ENCODE measurements at places on chromosomes 16 and 17.
A peak's percentile ranks its signal among the peaks of the same experiment; 100 is the strongest.

DNA sequence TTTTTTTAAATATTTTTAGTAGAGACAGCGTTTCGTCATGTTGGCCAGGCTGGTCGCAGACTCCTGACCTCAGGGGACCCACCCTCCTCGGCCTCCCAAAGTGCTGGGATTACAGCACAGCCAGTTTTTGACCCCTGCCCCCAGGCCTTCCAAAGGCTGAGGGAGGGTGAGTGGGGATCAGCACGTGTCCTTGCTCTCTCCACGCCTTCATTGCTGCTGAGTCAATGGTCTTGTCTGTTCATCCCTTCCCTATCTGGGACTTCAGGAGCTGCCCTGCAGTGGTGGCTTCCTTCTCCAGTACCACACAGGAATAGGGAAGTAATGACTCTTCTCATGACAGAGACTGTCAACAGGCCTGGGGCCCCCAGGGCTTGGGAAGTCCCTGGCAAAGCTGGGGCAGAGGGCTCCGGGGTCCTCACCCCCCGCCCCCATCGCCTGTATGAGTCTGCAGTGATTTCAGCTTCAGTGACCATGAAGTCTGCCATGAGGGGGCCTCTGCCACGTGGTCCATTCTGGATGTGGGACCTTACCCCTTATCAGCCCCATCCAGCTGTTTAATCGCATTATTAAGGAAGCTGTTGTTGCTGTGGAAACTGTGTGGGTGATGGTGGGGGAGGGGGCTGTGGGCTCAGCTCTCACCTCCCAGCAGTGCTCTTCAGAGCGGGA is 6.1 kb downstream of the ABCC3 start:
- DNase-seq, result no peak

DNA sequence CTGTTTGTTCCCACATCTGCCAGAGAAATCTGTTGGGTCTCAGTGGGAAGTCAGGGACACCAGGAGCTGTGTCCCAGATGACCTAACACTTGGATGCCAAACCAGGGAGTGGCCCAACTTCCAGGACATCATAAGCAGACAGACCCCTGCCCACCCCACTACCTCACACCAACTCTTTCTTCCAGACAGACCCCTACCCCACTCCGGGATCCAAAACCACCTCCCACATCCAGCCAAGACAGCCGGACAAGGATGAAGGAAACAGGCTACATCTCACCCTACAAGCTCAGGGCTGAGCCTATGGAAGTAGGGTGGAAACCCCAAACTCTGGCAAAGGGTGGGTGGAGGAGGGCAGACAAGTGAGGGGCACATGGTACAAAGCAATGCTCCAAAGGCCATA is 3.6 kb downstream of the HDAC5 start:
- DNase-seq, result no peak

- DNase-seq, result no peak
Measured at GRCh38 chr17:59377410-59377809, 46.0 kb downstream of the YPEL2 start.

GRCh38 chr16:17628983-17629382 is 158.2 kb upstream of the XYLT1 start:
- no peak for DNase-seq

DNA sequence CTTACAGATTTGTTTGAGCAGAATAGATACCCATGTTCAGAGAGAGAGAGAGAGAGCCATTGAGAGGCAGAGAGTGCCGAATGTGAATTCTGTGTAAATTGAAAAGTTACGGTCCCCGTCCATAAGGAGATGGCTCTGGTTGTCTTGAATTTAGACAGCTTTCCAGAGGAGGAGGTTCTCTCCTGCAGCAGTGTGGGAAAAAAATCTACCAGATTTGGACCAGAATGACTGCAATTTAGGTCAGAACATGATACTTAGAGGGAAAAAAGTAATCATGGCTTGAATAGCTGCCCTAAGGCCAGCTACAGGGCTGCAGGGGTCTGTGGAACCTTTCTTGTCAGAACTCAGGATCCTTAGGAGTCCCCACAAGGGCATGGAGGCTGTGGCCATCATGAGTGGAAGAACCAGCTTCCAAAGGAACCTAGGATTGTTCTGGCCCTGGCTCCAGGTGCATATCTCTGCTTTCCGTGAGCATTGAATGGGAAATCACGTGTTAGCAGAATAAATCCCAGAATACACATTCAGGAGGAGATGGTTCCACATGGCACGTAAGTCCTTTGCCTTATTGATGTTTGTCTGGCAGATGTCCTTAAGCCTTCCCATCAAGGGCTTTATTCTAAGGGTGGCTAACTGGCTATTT is 13.0 kb downstream of the PITPNC1 start:
- DNase-seq, result no peak

DNA sequence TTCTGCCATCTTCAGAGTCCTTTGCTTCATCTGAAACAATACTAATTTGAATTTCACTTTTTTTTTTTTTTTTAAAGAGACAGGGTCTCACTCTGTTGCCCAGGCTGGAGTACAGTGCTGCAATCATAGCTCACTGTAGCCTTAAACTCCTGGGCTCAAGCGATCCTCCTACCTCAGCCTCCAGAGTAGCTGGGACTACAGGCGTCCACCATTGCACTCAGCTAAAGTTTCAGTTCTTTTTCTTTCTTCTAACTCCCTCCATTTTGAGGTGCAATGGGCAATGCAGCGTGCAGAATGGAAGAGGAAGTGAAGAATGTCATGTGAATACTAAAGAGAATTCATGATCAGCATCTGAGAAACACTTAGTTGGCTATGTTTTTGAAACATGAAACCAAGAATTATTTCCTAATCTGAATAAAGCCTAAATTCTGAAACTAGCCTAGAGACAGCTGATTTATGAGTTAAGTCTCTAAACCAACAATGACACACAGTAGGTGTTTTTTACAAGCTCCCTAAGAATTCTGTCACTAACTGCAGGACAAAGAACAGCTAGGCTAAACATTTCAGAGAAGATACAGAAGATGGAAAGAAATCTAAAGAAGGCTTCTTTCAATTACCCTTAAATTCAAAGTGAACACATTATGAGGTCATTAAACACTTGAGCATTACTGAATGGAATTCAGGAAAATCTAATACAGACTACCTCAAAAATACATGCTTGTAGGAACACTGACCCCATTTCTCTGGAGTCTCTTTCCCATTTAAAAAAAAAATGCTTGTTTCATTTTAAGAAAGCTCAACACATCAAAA is 21.0 kb downstream of the SNN start:
- no peak for DNase-seq

GRCh38 chr17:40554646-40555295 is 10.5 kb downstream of the CCR7 start:
- DNase-seq, result peak; percentile 27

DNA sequence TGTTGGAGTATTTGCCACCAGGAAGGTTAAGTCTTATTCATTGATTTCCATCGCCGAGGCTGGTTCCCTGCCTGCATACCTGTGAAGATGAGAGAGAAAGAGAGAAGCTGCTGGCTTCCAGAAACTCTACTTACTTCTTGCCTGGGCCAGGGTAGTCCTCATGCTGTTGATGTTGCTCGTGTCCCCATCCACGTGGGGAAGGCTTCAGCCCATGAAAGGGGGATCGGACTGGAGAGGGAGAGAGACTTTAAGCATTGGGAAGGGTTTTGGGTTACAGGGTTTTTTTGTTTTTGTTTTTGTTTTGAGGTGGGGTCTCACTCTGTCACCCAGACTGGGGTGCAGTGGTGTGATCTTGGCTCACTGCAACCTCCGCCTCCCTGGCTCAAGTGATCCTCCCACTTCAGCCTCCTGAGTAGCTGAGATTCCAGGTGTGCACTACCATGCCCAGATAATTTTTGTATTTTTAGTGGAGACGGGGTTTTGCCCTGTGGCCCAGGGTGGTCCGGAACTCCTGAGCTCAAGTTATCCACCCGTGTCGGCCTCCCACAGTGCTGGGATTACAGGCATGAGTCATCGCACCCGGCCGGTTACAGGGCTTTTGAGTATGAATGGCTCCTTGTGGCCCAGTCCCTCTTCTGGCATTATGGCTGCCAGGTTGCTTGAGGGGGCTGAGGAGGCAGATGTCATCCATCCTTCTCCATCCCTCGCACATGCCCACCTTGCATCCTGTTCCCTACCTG is 26.6 kb downstream of the ITGB3 start:
- DNase-seq, result no peak

DNA sequence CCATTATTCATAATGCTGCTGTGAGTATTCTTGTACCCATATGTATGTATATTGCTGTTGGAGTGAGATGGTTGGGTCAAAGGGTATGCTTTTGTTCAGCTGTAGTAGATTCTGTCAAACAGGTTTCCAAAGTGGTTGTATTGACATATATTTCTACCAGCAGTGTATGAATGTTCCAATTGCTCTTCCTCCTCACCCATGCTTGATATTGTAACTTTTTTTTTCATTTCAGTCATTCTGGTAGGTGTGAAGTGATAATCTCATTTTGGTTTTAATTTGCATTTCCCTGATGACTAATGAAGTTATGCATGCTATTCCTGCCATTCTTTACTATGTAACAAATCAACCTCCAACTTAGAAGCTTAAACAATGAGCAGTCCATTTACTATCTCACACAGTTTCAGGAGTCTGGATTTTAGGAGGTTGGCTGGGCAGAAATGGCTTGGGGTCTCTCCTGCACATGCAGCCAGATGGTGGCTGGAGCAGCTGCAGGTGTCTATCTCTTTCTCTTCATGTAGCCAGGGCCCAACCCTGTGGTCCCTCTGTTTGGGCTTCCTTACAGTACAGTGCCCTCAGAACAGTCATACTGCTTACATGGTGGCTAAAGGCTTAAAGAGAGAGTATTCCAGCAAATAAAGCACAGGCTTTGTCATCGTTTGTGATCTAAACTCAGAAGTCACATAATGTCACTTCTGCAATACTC is 21.2 kb downstream of the ERAL1 start:
- peak; percentile 33 for DNase-seq

- DNase-seq, result no peak
Measured at GRCh38 chr17:21170809-21171208, 43.2 kb downstream of the TMEM11 start.

GRCh38 chr17:10772425-10773380 is 31.2 kb downstream of the TMEM238L start:
- peak; percentile 60 for DNase-seq

GRCh38 chr17:7393613-7394451 is 493 bp downstream of the PLSCR3 start:
- peak; percentile 51 for DNase-seq

- peak; percentile 86 for DNase-seq
Measured at GRCh38 chr17:19724501-19725420, 8.4 kb upstream of the SLC47A2 start.

DNA sequence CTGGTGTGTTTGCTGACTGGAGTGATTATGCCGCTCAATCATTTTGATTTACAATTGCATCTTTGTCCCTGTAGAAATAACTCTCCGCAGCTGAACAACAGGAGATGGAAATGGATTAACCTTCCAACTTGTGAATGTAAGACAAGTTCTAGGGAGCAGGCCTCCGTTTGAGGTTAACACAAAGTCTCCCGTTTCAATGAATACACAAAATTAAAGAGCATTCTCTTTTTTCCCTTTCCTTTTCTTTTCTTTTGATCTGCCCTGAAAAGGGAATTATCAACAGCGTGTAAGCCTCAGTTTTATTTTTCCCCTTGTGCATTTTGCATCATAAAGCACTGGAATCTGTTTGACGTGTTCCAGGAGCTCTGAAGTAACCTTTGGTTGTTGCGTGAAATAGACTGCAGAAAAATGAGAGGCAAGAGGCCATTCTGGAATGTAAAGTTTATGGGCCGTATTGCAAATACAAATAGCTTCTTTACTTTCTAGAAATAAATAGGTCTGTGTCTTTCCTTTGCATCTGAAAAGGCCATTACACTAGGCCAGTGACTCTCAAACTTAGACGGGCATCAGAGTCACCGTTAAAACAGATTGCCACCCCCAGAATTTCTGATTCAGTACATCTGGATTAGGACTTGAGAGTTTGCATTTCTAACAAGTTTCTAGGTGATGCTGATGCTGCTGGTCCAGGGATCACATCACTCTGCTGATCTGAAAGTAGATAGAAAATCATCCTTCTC is 164.7 kb downstream of the ZNF18 start:
- no peak for DNase-seq

DNA sequence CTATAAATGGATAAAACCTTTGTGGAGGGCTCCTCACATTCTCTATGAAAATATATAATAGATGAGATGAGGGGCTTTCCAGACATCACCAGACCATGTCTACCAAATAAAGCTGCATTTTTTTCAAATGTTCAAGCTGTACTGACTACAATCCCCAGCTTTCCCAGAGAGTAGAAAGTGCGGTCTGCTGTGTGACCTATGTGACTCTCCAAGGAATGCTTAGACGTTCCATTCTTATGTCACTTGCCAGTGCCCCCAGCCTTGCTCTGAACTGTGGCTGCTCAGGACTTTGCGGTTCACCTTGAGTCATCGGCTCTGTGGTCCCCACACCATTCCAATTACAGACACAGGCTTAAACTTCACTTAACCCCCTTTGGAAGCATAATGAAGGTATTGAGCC is 47.8 kb upstream of the SCNN1B start:
- DNase-seq, result peak; percentile 21

DNA sequence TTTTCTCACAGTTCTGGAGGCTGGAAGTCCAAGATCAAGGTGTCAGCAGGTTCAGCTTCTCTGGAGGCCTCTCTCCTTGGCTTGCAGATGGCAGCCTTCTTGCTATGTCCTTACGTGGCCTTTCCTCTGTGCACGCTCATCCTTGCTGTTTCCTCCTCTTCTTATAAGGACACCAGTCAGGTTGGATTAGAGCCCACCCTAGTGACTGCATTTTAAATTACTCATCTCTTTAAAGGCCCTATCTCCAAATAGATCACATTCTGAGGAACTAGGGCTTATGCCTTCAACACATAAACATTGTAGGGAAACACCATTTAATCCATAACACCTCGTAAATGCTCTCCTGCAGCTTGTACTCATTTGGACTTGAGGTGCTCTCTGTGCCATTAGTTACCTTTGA is 36.3 kb downstream of the DHRS7C start:
- no peak for DNase-seq

DNA sequence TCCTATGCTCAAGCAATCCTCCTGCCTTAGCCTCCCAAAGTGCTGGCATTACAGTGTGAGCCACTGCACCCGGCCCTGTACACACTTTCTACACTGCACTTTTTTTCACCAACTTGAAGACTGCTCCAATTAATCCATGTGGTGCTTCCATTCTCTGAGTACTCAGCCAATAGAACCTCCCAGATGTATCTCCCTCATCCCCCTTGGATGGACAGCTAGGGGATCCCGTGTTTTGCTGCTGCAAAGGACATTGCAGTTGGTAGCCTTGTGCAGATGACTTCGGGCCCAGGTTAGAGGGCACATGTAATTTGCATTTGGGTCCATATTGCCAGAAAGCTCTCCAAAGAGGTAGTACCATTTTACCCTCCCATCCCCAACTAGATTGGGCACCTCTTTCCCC is 59.9 kb downstream of the SREBF1 start:
- no peak for DNase-seq

GRCh38 chr16:72927199-72928089 is 120.5 kb downstream of the ZFHX3 start:
- no peak for DNase-seq
